ENCODE measurements at places on chromosomes 6 and 20.

GRCh38 chr20:14790771-14791620 is 453.6 kb upstream of the FLRT3 start:
- DNase-seq = no peak

GRCh38 chr6:158758941-158759479 is 60.2 kb downstream of the EZR start:
- DNase-seq = peak; percentile 82

DNA sequence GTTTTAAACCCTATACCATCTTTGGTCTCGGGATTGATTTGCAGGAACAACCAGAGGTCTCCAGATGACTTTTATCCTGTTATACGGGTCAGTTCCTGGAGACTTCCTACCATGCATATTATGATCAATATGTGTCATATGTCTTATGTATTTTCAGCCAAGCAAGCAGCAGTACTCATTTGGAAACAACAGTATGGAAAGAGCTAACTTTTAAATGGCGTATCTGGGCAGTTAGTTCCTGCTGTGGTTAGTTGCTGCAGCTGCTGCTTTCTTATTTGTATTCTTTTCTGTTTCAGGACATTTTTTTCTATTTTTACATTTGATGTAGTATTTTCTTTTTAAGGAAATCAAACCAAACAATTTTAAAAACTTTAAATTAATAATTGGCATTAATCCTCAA is 207.5 kb downstream of the MANEA start:
- no peak for DNase-seq

GRCh38 chr6:6661191-6661590 is 72.7 kb downstream of the LY86 start:
- no peak for DNase-seq

- no peak for DNase-seq
These were observed 3.3 kb upstream of the ULBP3 start for GRCh38 chr6:150072201-150072600.

DNA sequence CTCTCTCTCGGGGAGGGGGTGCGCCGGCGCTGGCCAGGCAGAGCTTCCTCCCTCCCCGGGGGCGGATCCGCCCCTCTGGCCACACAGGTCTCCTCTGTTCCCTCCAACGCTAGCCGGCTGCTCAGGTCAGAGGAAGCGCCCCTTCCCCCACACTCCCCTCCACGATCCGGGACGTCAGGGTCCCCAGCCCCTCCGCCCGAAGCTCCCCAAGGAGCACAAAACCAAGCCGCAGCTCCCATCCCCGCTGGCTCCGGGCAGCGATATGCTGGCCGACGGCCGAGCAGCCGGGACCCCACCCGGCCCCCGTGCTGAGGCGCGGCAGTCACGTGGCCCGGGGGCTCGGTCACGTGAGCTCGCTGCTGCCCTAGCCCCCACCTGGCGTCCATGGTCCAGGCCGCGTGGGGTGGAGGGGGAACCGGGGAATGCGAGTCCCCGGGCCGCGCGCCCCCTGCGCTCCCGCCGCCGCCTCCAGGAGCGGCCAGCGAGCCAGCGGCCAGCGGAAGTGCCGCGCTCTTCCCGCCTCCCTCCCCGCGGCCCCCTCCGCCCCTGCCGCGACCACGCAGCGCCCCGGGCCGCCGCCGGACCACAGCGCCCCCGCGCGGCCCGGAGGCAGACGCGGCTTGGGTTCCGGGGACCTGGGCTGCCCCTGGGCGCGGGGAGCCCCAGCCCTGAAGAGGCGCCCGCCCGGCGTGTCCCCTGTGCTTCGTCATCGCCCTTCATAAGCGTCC is at the start of gene SLC35B2:
TSS of gene SLC35B2 (minus strand) at position 504 of the 728 bp plus-strand sequence. CDS start at position 386, 118 bp downstream.
- DNase-seq = peak; percentile 91

- DNase-seq = no peak
These were observed 267.6 kb upstream of the SGK1 start for GRCh38 chr6:134585517-134585873.

- peak; percentile 6 for DNase-seq
These were observed 25.3 kb upstream of the CHD6 start for GRCh38 chr20:41643504-41643938.

- DNase-seq = no peak
These were observed 180.3 kb downstream of the NFATC2 start for GRCh38 chr20:51362254-51362653.

DNA sequence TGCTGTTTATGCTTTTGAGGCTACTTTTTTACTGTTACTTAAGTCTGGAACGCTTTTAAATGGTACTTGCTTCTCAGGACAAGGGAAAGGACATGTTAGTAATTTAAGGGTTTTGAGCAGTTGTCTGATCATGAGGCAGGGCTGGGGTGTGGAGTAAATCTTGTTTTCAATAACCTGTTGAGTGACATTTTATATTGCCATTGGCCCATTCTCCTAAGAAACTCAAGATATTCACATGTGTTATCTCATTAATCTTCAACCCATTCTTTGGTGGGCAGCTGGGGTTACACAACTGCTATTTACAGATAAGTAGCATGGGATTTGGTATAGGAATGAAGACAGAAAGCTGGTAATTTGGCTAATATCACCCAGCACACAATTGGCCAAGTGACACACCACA is 44.6 kb upstream of the IL17A start:
- no peak for DNase-seq

DNA sequence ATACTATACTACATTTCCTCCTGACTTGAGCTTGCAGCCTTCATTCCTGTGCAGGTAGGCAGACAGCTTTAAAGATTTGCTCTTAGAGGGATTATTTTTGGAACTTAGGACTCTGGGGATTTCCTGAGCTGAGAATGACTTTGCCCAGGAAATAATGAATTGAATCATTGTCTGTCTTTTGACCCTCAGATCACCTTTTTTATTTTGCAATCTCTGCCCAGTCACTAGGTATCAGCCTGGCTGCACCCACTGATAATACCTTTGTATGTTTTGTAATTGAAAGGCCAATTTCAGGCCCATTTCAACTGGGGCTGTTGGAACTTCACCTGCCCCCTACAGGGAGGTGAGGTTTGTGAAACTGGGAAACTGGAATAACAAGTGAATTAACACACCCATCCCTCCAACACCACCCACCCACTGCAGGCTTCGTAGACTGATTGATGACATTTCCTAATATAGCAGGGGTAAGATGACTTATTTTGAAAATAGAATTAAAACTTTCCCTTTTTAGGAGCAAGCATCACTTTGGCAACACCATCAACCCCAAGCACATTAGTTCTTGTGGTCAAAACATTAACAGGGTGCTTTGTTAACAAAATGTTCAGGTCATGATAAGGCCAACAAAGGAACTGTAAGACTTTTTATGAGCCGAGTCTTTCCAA is 157.1 kb upstream of the CENPW start:
- no peak for DNase-seq

DNA sequence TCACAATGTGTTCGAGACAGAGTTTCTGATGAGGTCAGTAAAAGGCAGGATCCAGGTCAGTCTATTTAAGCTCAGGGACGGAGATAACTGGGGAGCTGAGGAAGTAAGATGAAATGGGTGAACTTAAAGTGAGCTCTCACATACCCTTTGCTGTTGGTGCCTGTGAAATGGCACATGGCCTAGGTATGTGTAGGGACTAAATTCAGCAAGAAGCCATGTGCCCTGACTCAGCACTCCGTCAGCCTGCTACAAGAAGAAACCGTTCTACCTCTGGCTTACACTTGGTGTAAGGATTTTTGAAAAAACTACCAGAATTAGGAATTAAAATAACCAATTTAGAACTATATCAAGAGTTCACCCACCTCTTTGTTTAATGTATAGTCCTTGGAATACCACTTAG is 41.1 kb upstream of the TRDN start:
- DNase-seq = no peak

GRCh38 chr6:40406175-40406574 is 181.0 kb downstream of the LRFN2 start:
- DNase-seq = no peak

GRCh38 chr6:170269151-170269845 is 21.6 kb downstream of the DLL1 start:
- DNase-seq = no peak

DNA sequence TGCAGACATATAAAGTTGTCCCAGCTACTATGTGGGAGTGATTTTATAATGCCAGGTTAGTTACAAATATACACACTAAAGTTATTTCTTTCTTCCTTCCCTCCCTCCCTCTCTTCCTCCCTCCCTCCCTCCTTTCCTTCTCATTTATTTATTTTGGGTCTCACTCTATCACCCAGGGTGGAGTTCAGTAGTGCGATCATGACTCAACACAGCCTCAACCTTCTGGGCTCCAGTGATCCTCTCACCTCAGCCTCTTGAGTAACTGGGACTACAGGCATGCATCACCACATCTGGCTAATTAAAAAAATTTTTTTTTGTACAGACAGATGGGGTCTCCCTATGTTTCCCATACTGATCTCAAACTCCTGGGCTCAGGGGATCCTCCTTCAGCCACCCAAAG is 59.2 kb downstream of the PHF20 start:
- no peak for DNase-seq

- no peak for DNase-seq
These were observed 27.6 kb downstream of the PRKN start for GRCh38 chr6:162699961-162700360.

- DNase-seq = no peak
These were observed 16.8 kb downstream of the SOX4 start for GRCh38 chr6:21610341-21610740.

DNA sequence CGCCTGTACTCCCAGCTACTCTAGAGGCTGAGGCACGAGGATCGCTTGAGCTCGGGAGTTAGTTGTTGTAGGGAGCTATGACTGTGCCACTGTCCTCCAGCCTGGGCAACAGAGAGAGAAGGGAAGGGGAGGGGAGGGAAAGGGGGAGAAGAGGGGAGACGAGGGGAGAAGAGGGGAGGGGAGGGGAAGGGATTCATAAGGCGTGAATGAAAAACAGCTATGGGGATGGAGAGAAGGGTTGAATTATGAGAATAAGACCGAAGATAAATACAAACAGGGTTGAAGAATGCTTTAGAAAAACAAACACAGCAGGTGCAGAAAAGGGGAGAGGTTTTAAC is 106.0 kb downstream of the TRIM27 start:
- no peak for DNase-seq

GRCh38 chr20:57562541-57563465 is 1.9 kb downstream of the PCK1 start:
- no peak for DNase-seq

GRCh38 chr6:118784641-118785164 is 109.2 kb upstream of the ASF1A start:
- DNase-seq = peak; percentile 57

GRCh38 chr6:127952831-127953230 is 52.0 kb upstream of the THEMIS start:
- DNase-seq = no peak

DNA sequence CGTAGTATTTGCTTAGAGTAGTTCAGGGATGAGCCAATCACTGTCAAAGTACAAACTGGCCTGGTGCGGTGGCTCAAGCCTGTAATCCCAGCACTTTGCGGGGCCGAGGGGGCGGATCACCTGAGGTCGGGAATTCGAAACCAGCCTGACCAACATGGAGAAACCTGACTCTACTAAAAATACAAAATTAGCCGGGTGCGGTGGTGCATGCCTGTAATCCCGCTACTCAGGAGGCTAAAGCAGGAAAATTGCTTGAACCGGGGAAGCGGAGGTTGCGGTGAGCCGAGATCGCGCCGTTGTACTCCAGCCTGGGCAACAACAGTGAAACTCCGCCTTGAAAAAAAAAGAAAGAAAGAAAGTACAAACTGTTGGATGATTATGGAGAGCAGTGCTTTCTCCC is 27.5 kb upstream of the JARID2 start:
- no peak for DNase-seq

DNA sequence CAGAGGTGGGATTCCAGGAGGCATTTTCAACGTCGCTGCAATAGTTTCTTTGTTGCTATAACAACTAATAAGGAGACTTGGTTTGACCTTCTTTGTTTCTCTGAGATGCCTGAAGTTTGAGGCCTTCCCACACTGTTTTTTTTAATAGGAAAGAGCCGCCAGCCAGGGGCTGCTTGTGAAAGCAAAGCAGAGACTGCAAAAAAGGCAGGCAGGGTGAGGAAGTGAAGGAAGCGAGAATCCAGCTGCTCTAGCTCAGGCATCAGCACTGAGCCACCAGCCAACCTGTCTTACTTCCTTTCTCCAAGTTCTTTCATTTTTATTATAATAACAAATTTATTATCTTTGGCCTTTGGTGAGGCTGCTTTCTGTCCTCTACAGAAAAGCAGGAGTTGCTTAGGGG is 179.1 kb downstream of the DOK5 start:
- DNase-seq = peak; percentile 38

- peak; percentile 40 for DNase-seq
These were observed 13.9 kb downstream of the TNFAIP3 start for GRCh38 chr6:137880746-137881521.

DNA sequence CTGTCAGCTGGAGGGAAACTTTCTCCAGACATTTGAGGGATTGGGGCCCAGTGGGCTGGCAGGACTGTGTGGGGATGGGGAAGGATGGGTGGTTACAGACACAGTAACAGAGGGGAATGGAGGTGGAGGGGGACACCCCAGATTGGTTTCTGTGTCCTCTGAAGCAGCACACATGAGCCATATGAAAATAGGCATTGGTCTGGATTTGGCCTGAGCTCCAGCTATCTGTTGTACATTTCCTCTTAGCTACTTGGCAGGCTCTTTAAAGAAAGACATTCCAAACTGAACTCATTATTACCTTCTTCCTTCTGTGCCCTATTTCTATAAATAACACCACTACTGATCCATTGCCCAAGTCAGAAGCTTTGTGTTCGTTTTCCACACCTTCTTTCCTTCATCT is 72.0 kb upstream of the PRL start:
- no peak for DNase-seq

DNA sequence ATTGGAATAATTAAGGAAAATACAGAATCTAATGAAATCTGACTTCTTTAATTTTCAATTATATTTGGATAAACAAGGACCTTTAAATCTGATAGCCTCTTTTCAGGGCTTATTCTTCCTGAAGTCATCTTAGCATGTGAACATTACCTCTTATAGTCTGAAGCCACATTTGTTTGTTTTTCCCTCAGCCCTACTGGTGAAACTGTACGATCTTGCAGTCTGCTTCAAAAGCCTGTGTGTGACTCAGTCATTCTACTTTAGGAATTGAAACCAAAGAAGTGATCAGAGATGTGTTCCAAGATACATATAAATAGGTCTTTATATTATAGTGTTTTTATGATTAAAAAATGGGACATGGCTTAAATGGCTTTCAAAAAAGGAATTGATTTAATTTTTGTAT is 67.5 kb downstream of the MACROD2 start:
- DNase-seq = no peak

DNA sequence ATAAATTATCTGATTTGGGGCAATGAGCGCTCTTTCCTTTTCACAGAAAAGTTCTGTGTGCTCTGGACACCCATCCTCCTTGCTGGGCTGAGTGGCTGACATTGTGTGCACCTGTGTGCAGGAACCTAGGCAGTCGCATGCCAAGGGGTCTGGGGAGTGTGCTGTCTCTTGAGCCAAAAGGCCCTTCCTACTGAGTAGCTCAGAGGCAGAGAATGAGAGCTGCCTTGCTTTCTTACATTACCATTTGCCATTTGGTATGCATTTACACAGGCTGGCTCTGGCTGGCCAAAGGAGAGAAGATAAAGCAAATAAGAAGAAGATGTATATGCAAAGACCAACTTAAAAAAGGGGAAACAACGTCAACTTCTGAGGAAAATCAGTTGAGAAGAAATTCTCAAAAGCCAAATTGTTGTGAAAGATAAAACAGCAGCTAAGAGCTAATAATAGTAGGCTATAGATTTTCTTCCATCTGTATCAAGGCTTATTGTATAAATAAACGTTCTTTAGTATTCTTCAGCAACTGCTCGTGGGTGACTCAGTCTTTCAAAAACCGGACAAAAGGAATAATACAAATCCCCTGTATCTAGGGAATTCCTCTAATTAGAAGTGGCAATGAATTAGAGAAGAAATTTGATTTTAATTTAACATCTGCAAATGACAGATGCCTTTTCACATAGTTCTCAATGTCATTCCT is 121.9 kb downstream of the INSM1 start:
- DNase-seq = peak; percentile 53

- DNase-seq = no peak
These were observed 4.8 kb downstream of the BMP7 start for GRCh38 chr20:57261457-57262251.

Measured in brain (organoid and tissue), 16 donors.